ENCODE measurements at places on chromosomes 7 and 10.

- no peak for DNase-seq
Measured at GRCh38 chr7:133502972-133503371, 250.1 kb downstream of the EXOC4 start.

GRCh38 chr10:75852851-75853484, 421.5 kb downstream of the LRMDA start:
- DNase-seq, result no peak

DNA sequence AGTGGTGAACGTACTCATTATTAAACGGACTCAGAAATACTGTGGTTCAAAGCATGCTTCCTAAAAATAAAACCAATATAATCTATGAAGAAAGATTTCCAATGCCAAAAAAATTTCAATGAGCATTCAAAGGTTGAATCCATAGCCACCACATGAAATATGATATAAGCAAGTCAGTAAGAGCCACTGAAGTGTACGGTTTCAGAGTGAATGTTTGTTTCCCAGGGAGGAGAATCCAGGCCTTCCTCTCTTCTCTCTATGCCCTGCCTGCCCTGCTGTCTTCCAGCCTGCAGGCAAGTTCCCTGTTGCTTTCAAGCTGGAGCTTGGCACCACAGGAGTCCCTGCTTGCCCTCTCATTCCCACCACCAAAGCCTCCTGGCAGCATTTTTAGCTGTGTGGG, 1171.6 kb upstream of the C7orf33 start:
- DNase-seq, result no peak

- DNase-seq, result no peak
Measured at GRCh38 chr7:154937837-154938236, 65.1 kb downstream of the PAXIP1 start.

GRCh38 chr7:27211764-27212204, 11.9 kb upstream of the HOXA13 start:
- DNase-seq, result no peak

DNA sequence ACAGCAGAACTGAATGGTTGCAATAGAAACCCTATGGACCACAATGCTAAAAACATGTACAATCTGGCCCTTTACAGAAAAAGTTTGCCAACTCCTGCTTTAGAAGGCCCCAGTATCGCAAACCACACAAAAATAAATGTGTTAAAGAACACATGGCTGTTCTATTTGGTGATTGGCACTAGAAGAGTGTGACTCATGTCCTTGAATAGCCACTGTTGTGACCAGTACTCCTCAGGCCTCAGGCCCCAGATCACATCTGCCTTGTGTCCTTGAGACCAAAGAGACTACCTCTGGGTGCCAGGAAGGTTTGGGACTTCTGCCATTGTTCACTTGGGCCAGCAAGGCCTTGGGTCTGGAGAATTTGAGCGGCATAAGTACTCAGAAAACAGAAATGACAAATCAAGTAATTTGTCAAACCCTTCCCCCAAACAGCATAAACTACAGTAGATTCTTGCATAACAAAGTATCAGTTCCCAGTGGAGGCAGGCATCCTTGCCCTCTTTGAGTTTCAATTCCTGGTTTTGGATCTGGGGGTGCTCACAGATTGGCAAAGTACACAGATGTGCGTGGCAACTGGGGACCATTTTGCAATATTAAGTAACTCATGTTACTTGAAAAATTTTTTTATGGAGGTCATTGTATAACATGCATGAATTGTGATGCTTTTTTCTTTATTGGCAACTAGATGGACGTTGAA, 50.2 kb downstream of the MTURN start:
- DNase-seq, result no peak

DNA sequence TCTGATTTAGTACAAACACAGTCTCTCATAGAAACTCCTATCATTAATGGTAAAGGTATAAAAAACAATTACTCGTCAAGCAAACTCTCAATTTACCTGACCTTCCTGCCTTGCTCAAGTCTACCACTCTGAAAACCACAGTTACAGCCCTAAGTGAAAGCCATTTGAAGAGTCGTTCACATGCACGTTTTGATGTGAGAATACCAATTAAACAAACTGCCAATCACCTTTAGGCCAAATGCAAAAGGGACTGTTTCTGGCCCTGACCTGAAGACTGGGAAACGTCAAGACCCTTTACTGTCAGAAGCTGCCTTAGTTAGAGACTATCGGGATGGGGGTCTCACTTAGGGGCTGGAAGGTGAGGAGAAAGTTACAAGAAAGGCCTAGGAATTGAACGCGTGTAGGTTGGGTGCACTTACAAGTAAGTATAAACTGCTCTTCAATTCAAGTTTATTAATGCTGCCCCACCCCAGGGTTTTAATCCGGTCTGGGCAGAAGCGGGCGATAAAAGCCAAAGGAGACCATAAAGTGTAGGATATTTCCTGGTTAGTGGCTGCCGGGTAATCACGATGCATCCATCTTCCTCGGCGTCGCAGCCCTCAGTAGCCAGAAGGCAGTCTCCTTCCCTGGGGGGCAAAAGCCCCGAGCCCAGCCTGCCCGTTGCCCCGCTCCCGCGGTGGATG, 935 bp downstream of the TM9SF3 start:
- DNase-seq, result peak; percentile 50

DNA sequence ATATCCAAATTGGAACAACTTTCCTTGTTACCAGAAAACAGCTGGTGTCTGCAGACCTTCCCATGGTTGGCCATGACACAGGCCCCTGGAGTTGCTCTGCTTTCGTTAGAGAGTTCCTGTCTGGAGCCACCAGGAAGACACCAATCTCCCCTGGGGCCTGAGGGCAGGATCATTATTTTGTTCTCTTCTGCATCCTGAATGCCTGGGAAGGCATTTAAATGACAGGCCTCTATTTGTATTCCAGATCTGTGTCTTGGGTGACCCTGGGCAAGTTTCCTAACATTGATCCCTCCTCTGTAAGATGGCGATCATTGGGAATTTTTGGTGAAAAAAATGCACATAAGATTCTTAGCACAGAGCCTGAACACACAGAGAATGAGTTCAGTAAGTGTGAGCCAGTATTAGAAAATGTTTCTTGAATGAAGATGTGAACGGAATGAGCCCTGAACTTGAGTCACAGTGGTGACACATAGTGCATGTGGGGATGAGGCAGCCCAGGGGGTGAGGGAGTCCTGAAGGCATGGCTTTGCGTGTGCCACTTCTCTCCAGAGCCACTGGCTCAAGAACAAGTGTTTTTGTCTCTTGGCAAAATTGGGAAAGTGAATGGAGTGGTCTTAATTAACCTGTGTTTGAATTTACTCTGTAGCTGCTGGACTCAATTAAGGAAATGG, 28.4 kb downstream of the BMPER start:
- DNase-seq, result no peak

- DNase-seq, result no peak
Measured at GRCh38 chr10:28632584-28632945, 44.8 kb upstream of the BAMBI start.

- no peak for DNase-seq
Measured at GRCh38 chr10:10587744-10588393, 429.8 kb upstream of the CELF2 start.

DNA sequence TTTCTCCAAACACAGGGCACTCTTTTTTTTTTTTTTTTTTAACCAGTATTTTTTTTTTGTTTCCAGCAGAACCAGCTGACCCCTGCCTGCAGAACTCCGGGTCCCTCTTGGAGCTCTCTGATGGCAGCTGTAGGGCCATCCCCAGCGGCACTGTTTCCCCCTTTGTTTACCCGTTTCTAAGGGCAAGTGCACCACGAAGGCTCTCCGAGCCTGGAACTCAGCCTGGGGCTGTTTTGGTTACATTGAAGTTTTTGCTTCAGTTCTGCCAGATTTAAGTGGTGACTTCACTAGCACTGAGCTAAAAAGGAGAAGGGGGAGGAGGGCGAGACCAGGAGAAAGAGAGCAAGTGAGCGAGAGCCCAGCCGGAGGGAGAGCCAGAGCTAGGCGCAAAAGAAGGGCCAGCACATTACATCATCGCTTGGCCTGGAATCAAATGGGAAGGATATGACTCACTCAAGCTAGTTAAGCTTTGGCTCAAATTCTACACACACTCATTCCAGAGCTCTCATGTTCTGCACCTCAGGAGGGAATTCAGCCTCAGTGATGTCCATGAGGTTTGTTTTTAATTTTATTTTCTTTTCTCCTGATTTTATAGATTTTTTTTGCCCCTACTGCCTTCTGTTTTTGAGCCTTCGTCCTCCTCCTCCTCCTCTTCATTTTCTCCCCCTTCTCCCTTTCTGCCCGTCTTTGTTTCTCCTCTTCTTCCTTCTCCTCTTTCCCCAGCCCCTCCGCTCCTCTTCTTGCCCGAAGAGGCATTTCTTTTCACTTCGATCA, 272.3 kb downstream of the TRIL start:
- DNase-seq, result no peak

DNA sequence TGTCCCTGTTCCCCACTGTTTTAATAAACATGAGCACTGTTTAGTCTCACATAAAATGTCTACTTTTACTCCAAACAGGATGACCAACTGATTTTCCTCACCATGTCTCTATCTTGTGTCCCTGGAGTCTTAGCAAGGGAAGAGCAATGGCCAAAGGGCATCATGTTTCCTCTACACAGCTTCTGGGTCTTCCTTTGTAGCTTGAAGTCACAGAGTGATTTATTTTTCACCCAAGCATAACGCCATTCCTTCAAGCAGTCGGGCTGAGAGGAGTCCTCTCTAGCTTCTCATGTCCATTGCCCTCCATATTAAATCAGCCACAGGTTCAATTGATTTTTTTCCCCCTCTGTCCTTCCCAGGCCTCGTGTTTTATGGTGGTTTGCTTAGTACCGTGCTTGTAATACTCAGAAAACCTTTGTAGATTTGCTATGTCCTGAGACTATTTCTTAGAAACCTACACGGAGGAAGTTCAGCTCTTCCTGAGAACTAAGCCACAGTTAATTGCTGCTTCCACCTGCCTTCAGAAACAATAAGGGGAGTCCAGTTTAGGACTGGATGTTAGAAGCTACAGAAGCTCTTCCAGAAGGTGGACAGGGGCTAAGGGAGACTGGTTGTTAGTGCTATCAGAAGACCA, 178.8 kb downstream of the CREB5 start:
- no peak for DNase-seq

DNA sequence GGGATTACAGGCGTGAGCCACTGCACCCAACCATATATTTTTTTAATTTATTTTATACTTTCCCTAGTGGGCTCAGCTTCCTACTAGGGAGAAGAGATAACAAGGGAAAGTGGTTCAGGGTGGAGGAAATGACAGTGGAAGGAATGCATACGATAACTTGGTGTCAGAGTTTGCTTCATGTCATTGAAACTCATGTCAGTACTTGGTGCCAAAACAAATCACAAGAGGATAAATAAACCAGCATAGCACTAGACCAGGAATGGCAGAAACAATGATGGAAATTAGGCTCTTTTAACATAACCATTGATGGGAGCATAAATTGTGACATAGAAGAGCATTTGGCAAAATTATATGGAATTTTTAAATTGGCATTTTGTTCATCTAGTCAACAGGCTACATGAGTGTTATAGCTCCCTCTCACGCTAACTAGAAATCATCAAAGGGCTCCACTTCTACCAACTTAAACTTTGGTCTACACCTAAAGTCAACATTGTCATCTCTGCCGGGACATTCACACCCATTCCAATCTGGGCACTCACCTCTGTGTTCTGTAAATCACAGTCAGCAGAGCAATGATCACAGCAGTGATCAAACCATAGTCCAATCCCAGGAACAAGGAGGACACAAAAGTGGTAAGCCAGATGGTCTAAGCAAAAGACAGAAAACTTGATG, 41.2 kb downstream of the PSMC2 start:
- DNase-seq, result no peak

GRCh38 chr7:88355011-88355410, 48.3 kb upstream of the STEAP4 start:
- no peak for DNase-seq

DNA sequence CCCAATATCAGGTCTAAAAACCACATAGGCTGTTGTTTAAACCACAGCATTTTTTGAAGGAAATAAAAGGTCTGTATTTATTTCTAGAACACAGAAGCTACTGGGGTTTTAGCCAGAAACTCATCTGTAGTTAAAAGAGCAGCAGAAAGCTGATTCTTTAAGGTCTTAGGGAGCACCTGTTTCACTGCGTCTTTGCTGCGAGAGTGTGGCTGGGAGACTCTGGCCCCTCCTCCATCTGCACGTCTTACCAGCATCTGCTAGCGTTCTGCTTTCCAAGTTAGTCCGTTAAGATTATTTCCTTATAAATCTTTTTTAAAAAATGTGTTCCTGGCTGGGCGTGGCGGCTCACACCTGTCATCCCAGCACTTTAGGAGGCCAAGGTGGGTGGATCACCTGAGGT, 95.9 kb downstream of the ADARB2 start:
- no peak for DNase-seq

DNA sequence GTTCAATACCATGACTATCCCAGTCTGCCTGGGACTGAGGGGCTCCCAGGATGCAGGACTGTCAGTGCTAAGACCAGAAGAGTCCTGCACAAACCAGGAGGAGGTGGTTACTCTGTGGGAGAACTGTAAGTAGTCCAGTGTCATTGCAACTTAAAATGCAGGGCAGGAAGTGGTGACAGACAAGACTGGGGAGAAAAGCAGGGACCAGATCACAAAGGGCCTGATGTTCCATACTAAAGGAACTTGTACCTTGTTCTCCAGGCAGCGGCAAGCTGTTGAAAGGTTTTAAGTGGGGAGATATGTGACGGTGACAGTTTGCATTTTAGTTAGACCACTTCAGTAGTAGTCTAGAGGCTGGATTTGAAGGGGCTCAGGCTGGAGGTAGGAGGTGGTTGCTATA, 65.8 kb upstream of the GLCCI1 start:
- DNase-seq, result no peak

DNA sequence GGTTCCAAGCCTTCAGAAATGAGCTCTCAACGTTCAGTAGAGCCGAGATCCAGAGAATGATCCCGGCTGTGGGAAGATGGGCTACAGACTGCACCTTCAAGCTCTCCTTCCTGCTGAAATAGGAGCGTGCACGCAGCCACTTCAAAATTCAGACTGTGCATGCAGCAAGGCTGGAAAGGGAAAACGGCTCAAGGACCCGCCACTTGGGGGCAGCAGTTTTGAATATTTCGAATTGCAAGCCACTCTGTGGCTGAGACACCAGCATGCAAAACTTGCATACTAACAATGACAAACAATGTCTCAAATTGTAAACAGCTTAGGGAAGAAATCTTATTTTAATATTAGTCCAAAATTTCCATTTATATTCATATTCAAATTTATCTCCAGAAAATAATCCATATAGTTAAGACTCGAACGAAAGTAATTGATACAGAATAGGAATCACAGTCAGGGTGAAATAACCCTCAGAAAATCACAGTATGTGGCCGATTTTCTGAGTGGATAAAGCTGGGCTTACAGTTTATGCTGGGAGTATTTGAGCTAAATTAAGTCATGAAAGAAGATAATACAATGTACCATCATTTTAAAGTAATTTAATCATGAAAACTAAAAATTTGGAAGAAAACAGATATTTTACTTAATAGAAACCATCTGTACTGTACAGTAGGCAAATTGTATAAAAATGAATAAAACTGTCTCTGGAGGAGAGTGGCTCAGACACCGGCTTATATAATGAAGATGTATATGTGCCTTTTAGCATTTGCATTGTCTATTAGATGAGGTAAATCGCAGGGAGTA, 137.9 kb upstream of the MKI67 start:
- no peak for DNase-seq

GRCh38 chr10:60820093-60820754, 41.9 kb downstream of the CDK1 start:
- DNase-seq, result no peak

Measured in CD8-positive, alpha-beta memory T cell (primary cell).